Nasal cavity respiratory epithelium epithelial cell of viscerocranial mucosa (primary cell): ENCODE measurements at places on chromosomes 13 and 19. TPM values are rescaled to one million over a fixed set of nuclear protein-coding genes. Genes with fewer than 3 reads are reported as not detected.

CEACAM20 gene
- not detected in 2 replicates for total RNA-seq

IL12RB1 gene
- total RNA-seq = under 0.01 TPM in 1 of 2 replicates, not detected in the other

DHDH gene
- 1.6 and 14.7 TPM in 2 replicates for total RNA-seq

TECR gene
- total RNA-seq = 23.9 and 48.9 TPM in 2 replicates

BABAM1 gene
- 48.9 and 67.7 TPM in 2 replicates for total RNA-seq

TNFSF11 gene
- 0.34 and 1.1 TPM in 2 replicates for total RNA-seq

PLVAP gene
- total RNA-seq = not detected in 2 replicates

LRRC8E gene
- total RNA-seq = 18.1 and 28.7 TPM in 2 replicates

GAPDHS gene
- not detected in 2 replicates for total RNA-seq

KLF5 gene
- 79.6 and 82.7 TPM in 2 replicates for total RNA-seq

PIN1 gene
- total RNA-seq = 48.5 and 54.6 TPM in 2 replicates

IZUMO2 gene
- total RNA-seq = not detected in 2 replicates
